CD4-positive, alpha-beta T cell treated with Interleukin-12 subunit alpha and Interleukin-12 subunit beta, for 1 hour (primary cell): ENCODE measurements at places on chromosomes 7 and 10.

GRCh38 chr7:36054637-36055036, 98.4 kb upstream of the EEPD1 start:
- DNase-seq: no peak

GRCh38 chr7:138932427-138932826, 48.8 kb downstream of the KIAA1549 start:
- DNase-seq: no peak

DNA sequence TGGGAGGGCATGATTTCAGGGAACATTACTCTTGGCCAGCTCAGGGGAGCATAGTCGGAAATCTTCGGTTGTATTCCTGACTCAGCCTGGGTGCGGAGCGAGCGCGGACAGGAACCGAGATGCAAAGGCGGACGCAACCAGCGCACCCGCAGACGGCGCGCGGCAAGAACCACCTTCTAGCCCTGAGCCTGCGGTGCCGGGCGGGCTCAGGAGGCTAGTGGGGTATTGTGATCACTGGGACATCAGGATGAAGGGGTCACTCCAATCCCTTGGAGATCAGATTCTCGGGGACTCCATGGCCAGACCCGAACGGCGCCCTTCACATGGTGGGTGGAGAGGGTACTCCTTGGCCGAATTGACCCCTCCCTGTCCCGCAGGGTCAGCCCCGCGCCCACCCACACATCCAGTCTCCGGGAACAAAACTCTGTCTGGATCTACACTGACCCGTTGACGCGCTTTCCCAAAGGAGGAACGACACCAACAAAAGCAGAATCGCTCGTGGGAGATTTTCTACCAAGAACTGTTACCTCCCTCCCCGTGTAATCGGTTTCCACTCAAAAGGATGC, 730.5 kb downstream of the ZWINT start:
- no peak for DNase-seq

GRCh38 chr10:2927958-2928840, 139.1 kb upstream of the PFKP start:
- peak; percentile 46 for DNase-seq

- DNase-seq: no peak
Measured at GRCh38 chr7:138802706-138803105, 4.7 kb upstream of the ATP6V0A4 start.

DNA sequence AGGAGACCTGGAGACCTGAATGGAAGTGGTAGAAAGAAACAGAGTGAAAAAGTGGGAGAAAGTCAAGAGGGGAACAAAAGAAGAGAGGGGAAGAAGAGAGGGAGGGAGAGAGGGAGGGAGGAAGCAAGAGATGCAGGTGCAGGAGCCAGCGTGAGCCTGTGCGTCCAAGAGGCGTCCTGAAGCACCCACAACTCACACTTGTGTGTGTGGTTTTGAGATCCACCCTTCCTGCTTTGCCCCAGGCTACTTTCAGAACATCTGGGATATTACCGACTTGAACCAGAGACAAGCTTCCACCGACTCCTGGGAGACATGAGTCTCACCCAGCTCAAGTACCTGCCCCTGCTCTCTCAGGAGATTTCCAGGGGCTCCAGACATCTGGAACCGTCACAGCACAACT, 9.8 kb downstream of the AFAP1L2 start:
- no peak for DNase-seq

- no peak for DNase-seq
Measured at GRCh38 chr7:56199639-56200038, 83.4 kb upstream of the NUPR2 start.

GRCh38 chr7:7104971-7105370, 77.4 kb upstream of the C1GALT1 start:
- DNase-seq: no peak

DNA sequence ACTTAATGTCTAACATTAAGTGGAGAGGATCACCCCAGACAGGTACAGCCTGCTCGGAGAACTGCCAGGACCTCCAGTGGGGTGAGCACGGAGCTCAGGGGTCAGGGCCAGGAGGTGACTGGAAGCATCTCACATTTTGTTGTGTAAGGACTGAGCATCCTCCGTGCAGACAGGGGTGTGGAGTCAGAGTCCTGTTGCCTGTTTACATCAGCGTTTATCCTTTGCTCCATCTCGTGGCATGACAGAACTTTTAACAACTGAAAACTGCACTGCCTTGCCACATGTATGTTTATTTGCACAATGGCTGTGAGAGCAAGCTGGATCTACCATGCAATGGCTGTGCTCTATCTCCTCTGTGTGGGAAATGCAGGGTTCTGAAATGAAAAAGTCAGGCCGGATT, 175.4 kb upstream of the AKR1E2 start:
- DNase-seq: no peak

DNA sequence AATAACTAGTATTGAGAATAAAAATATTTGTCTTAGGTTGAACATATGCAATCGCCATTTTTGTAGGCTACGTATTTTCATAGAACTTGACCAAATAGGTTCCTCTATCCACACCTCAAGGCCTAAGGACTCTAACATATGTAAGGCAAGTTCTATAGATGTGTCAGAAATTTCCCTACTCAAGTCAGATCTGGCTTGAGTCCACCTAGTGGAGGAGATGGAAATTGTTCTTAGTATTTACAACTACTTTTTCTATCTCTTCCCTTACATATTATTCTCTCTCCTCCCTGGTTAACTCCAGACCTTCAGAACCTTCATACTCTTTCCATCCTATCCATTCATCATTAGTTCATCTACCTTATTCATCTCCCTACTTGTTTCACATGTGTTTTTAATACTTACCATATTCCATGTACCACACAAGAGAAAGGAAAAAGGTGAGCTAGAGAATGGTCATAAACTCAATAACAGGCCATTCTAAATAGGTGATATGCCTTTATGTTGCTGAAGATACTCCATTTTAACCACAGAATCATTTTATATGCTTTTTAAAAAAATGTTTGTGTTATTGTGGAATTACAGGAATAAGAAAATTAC, 174.5 kb upstream of the HDAC9 start:
- DNase-seq: peak; percentile 30

DNA sequence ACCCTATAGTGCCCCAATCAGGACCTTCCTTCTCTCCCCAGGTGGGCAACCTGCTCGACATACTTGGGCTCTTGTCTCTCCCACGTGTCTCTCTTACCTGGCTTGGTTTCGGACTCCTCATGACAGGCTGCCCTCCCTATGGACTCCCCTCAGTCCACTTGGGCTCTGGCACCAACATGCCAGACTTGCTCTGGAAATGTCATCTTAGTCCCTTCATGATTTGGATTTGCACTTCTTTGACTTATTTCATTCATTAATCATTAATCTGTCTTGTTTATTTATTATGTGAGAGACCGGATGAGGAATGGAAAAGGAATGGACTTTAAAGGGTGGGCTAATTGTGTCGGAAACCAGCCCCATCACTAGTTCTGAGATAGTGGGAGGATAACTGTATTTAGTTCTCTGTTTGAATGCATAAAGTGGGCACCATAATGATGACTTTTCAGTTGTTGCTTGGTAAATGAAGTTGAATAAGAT, 108.0 kb downstream of the SND1 start:
- no peak for DNase-seq

DNA sequence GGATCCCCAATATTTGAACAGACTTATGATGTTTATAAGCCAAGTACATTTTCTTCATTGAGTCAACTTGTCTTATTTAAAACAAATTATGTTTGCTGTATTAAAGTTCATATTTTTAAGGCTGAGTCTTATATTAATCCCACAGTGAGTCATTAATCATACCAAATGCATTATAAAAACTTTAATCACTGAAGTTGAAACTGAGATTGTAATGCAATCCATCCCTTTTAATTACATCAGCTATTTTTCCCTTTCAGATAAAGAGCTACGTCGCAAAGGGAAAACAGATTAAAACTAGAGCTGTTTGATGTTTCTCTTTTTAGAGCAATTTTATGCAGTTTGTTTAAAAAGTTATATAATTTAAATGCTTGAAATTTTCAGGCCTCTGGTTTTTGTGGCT, 183.0 kb downstream of the ARID5B start:
- DNase-seq: no peak

GRCh38 chr10:60234551-60234950, 155.1 kb downstream of the ANK3 start:
- DNase-seq: no peak

GRCh38 chr10:44856696-44857095, 54.4 kb upstream of the TMEM72 start:
- no peak for DNase-seq

- DNase-seq: no peak
Measured at GRCh38 chr10:88090568-88091214, 227.3 kb downstream of the PTEN start.

DNA sequence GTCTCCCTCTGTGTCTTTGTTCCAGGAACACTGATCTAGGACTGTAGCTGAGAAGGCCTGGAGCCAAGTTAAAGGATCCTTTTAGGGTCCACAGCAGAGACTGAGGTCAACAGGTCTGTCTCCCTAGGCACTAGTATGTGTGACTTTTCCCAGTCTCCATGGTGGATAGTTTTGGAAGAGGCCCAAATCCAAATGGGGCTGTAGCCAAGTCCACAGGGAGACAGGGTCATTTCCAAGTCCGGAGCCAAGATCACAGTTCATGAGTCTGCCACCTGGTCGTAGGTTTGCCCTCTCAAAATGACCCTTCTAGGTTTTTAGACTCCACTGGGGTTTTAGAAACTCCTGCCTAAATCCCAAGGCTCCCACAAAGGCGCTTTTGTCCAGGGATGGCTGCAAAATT, 16.8 kb downstream of the ZNF277 start:
- DNase-seq: no peak

GRCh38 chr10:3658766-3659165, 126.2 kb downstream of the KLF6 start:
- DNase-seq: no peak

- DNase-seq: no peak
Measured at GRCh38 chr7:90797596-90797995, 201.5 kb downstream of the CDK14 start.

DNA sequence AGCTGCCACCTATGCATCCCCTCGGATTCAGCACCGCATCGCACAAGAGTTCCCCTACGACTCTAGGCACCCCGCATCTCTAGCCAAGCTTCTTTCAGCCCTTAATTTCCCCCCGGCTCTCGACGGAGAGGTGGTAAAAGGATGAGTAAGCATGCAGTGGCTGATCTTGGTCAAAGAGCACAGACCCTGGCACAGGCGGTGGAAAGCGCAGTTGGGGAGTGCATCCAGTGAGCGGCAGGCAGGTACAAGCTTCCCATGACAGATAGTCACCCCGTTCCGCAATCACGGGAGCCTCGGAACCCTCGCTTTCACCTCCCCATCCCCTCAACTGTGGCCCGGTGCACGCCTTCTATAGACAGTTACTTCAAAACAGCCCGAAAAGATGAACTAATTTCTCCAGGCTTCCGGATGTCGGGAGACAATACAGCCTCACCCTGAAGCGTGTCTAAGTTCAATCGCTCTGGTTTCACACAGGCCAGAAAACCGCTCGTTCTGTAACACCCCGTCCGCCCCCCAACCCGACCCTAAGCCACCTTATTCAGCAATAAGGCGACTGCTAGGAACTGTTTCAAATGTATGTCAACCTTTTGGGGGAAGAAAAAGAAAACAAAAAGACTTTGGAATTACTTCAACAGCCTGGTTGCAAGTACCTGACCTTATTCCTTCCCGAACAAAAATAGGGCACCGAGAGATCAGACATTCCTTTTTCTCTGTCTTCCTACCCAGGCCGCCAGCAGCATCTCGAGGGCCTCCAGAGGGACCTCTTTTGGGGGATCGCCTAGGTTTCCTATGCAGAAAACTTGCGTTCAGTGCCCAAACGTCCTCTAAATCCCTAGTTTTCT, 1.4 kb downstream of the RHEB start:
- DNase-seq: peak; percentile 50

DNA sequence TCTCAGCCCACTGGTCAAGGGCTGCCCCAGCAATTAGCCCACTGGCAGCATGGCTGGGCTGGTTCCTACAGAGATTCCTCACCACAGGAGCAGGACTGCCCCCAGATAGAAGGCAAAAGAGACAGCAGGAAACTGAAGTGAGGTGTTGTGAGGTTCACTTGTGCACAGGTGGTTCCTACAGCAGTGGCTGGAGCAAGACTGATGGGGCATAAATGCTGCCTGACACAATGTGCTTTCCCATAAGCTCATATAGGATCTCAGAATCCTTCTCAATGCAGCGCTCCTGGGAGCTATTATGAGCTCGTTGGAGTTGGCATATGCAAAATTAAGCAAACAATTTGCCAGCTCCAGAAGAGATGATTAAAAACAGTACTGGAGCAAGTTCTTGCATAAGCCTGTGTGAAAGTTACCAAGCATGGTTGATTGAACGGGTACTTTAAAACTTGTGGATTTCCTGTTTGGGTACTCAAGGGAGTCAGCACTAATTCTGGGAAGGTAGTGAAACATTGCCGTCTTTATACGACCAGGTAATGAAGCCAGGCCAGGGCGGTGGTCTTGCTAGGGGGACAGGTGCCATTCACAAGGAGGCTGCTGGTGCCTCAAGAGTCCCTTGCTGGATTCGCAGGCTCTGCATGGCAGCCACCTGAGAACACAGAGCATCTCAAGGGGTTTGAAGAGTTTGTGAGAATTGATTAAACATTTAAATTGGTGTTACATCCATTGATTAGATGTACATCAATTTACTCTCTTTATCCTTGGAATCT, 20.3 kb upstream of the PRKCQ start:
- DNase-seq: no peak

DNA sequence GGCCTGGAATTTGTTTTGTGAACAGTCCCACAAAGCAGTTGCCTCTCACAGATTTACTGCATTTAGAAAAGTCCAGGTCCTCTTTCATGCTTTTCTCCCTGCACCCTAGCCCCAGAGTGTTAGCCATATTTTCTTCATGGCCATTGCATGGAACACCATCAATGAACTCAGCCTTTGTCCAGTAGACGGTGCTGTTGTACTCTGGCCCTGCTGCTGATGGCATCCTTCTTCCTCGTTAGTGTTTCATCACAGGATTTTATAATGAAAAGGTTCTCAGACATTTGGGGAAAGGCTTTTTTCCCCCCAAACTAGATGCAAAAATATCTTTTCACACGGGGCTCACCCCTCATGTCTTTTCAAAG, 93.0 kb upstream of the SLC25A13 start:
- peak; percentile 47 for DNase-seq

- no peak for DNase-seq
Measured at GRCh38 chr7:18755793-18756192, 260.2 kb downstream of the HDAC9 start.

DNA sequence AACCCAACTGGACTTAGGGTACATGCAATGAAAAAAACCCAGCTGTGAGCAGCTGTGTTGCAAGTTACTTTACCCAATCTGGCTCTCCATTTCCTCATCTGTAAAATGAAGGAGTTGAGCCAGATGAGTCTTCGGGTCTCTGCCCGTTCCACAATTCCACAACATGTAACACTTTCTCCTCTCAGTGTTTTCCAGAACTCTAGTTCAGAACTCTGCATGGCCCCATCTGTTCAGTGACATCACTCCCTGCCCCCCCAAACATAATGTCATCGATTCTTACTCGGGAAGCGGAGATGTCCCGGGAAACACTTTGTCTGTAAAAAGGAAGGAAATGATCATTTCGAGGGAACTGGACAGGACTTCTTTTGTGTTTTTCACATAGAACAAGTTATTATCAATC, 2.5 kb downstream of the SH3PXD2A start:
- no peak for DNase-seq

- no peak for DNase-seq
Measured at GRCh38 chr7:38973760-38974159, 3.9 kb upstream of the POU6F2 start.

- DNase-seq: no peak
Measured at GRCh38 chr10:44035474-44036197, 349.3 kb downstream of the CXCL12 start.

GRCh38 chr10:68251625-68252495, 19.9 kb upstream of the ATOH7 start:
- no peak for DNase-seq

GRCh38 chr10:97895915-97896314, 46.3 kb downstream of the GOLGA7B start:
- DNase-seq: no peak

GRCh38 chr7:77329466-77330168, 86.5 kb downstream of the GSAP start:
- no peak for DNase-seq
